Right atrium auricular region (tissue), 2 donors: ENCODE measurements at places on chromosomes 6 and 20. TPM values are rescaled to one million over a fixed set of nuclear protein-coding genes. Genes with fewer than 3 reads are reported as not detected.

HCRTR2 gene
- total RNA-seq, result not detected

TXLNB gene
- 74.7 TPM for total RNA-seq

SIRPD gene
- not detected for total RNA-seq

GRCh38 chr6:17998003-17998402, 10.6 kb upstream of the KIF13A start:
- H3K27me3 ChIP-seq, result no peaks in the 10 kb centered on the region
- H3K4me3 ChIP-seq, result no peak overlapping the region
- no peaks in the 10 kb centered on the region for H3K36me3 ChIP-seq
- H3K27ac ChIP-seq, result no peak overlapping the region

DNA sequence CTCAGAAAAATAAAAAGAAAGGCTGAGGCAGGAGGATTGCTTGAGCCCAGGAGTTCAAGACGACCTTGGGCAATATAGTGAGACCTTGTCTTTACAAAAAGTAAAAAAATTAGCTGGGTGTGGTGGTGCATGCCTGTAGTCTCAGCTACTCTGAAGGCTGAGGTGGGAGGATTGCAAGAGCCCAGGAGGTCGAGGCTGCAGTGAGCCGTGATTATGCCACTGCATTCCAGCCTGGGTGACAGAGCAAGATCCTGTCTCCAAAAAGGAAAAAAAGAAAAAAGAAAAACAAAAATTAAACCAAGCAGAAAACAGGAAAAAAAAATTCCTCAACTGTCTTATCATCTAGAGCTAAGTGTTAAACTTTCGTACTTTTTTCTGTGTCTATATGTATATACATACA, 12.4 kb upstream of the SRSF3 start:
- H3K27me3 ChIP-seq, result no peaks in the 10 kb centered on the region
- H3K4me3 ChIP-seq, result no peak overlapping the region
- no peak for DNase-seq
- H3K27ac ChIP-seq, result no peak overlapping the region
